Right ventricle myocardium superior (tissue), 1 donor: ENCODE measurements at places on chromosomes 12 and 14. TPM values are rescaled to one million over a fixed set of nuclear protein-coding genes. Genes with fewer than 3 reads are reported as not detected.

Gene GPR68
- 0.13 TPM for total RNA-seq

Gene TAS2R8
- not detected for total RNA-seq

DNA sequence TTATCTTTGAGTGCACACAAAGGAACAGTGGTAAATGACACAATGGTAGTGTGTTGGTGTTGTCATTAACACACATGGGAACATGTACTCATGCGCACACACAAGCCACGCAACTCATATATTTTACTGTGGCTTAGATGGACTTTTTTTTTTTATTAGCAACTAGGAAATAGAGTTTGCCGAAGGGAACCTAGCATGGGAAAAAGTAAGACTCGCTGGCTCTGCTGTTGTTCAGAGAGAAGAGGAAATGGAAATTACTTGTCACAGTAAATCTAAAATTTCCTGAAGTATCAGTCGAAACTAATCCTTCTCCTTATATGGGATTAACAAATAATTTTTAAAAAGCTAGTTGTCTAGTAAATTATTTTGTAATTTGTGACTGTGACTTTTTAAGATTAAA lies 33.7 kb upstream of the IL22 start:
- no peak for DNase-seq

DNA sequence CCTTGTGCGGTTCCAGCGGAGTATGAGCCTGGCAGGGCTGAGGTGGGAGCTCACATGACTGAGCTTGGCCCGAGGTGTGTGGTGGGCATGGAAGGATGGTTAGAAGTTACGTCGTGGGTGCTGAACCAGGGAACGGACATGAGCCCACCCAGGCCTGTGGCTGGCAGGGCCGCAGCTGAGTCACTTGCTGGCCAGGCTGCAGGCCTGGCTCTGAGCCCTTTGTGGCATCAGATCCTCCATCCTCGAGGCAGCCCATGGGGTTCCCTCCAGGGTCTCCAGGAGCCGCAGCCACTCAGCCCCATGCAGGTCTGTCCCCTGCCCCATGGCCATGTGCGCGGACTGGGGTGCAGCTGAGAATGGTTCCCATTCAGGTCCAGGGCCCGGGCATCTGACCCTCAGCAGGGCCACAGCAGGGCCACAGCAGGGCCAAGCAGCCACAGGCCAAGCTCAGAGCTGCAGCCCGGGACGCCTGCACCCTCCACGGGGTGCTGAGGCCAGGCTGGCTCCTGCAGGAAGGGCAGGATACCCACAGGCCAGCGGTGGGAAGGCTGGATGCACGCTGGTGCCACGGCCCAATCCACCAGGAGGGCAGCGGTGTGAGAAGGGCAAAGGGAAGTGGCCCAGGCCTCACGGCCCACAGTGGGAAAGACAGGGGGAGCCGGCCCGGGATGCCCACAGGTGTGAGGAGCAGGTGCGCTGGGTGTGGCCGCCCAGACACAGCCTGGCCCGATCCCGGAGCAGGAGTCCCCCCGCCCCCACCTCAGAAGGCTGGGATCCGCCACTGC lies 26.3 kb upstream of the ULK1 start:
- peak; percentile 24 for DNase-seq

Gene LDHB
- 2,064 TPM for total RNA-seq

- no peak for DNase-seq
Measured at GRCh38 chr14:38549564-38549963, 293.7 kb upstream of the CLEC14A start.

DNA sequence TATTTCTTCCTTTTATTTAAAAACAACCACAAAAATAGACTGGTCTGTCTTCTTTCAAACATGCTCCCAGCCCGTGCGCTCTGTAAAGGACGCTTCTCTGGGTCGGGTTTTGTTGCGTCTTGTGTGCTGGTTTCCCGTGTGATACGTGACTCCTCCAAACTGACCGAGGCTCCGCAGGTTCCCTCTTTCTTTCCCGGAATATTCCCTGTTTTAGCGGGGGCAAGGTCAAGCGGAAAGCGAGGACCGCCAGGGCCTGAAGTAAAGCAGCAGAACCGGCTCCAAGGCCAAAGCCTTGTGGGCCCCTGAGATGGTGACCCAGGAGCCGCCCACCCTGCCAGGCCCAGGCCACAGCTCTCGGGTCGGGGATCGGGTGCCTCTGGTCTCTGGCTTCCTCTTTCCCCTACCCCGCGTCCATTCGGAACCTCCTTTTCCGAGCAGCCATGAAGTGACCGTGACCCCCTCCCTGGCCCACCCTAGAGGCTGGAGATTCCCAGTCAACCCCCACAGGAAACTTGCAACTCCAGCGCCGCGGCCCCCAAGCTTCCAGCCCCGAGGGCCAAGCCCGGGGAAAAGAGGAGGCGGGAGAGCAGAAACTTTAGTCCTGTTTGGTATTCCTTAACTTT lies 885 bp upstream of the HOXC10 start:
- DNase-seq: no peak
